T47D (cell line): ENCODE measurements at places on chromosomes 5 and 9.

DNA sequence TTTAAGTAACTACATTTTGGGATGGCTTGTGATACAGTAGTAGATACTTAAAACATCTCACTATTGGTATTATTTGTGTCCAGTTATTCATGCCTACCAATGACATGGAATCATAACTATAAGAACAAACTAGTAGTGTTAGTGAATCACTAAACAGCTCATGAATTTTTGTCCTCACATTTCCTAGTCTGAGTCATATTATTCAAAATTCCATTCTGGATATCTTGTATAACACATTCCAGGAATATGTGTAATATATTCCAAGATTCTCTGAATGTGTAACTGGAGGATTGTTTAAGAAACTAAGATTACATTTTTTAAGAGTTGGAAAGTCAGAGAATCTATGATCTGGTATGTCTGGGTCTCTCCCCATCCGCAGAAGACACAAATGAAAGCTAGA is 565.3 kb upstream of the ZNF608 start:
- no peak for DNase-seq

GRCh38 chr5:36373527-36374086 is 71.9 kb upstream of the RANBP3L start:
- DNase-seq, result peak; percentile 65

DNA sequence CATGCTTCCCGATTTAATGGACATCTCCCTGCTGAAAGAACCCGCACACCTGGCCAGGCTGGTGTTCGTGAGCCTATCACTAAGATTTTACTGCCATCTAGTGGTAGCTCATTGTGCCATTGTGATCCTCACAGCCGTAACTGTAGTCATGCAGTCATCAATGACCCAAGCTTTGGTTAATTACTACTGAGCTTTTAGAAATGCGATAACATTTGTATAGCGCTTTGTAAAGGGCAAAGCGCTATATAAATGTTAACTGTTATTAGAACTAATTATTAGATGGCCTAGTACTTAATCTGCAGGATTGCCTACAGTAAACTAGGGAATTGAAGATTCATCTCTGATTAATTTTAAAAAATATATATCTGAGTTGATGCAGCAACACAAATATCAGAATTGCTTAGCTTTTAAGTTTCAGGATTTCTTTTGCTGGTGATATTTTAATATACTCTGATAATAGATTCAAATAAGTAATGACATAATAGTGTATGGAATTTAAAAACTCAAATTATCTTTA is 90.2 kb downstream of the HACD4 start:
- DNase-seq, result peak; percentile 71

GRCh38 chr5:28523416-28523815 is 1485.0 kb upstream of the CDH9 start:
- DNase-seq, result no peak

GRCh38 chr5:74126294-74126693 is 500.3 kb downstream of the ARHGEF28 start:
- DNase-seq, result no peak

DNA sequence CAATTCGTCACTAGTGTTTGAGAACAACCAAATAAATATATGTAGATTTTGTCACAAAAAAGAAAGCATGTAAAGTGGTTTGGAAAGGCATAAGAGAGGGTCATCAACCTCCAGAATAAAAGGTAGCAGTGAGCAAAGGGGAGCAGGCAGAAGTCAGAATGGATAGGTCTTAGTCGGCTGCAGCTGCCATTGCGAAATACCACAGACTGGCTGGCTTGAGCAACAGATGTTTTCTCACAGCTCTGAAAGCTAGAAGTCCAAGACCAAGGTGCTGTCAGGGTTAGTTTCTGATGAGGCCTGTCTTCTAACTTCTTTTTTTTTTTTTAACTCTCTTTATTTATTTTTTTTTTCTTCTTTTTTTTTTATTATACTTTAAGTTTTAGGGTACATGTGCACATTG is 208.1 kb upstream of the PIK3R1 start:
- DNase-seq, result no peak

DNA sequence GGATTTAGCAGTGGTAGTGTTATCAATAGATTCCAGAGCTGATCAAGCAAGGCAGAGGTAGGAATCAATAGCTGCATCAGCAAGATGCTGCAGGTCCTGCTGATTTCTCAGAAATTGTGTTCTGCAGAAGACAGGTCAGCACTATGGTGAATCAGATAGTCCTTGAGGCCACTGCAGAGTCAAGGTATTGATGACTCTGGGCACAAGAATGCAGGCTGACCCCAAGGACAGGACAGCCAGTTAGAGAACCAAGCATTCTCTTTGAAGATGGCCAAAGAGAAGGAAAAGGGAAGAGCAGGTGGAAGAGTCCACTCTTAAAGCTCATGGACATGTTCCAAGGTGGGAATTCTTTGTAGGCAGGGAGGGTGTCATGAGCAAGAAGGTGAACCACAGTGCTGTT is 28.0 kb downstream of the PRUNE2 start:
- DNase-seq, result no peak

DNA sequence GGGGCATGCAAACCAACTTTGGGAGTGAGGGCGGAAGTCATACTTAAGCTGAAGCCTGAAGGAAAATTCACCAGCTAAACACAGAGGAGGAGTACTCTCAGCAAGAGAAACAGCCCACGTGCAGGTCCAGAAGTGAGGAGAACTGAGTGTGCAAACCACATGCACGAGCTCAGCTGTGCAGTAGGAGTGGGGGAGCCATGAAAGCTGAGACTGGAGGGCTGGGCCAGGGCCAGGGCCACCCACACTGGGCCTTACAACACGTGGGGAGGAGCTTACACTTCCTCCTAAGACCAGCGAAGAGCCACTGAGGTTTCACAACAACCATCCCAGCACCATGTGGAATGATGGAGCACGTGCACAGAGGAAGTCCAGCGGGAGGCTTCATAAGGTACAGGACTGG is 9.3 kb upstream of the WWC1 start:
- no peak for DNase-seq

- no peak for DNase-seq
Observed at GRCh38 chr5:159947708-159948358, 31.6 kb downstream of the ADRA1B start.

DNA sequence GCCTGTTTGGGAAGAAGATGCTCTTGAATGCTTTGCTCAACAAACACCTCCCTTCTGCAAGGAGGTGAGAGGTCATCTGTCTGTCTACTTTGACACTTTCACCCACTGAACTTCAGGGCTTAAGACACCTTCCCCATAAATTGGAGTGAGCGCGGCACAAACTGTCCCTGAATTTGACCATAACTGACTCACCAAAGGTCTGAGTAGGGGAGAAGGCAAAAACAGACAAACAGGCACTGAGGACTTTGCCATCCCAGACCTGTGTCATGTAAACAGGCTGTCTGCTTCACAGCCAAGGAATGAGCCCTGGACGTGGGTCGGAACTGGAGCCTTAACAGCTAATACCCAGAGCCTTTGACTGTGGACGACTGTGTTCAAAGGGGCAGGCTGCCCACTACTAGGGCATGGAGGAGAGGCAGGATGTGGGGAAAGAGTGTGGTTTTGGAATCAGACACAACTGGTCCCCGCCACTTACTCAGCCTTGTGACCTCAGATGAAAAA is 320.9 kb upstream of the KLF4 start:
- DNase-seq, result no peak

DNA sequence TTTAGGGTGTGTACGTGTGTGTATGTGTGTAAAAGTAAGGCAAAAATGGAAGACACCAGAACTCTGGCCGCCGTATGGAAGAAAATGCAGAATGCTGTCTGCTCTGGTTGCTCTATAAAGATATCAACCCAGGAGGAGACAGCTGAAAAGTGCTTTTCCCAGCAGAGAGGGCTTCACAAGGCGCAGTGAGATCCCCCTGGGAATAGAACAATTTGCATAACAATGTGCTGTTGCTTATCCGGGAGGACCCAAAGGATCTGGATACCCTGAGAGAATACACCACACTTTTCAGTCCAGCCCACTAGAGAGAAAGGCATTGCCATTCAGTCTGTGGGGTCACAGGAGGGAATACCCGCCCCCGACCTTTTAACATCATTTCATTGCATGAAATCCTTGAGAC is 230.6 kb downstream of the EBF1 start:
- DNase-seq, result no peak

DNA sequence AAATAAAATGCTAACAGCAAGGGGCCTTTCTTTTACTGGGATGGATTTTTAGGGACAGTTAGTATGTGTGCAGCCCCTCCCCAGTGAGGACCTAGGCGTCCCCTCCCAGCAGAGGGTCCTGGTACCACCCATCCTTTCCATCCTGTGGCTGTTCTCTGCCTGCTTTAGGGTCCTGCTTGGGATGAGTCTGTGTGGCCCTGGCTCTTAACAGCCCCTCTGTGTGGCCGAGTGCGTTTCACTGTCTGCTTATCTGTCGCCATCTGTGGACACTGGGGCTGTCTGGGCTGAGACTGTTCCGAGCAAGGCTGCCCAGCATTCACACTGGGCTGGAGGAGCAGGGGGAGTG is 17.0 kb downstream of the WNK2 start:
- DNase-seq, result no peak

DNA sequence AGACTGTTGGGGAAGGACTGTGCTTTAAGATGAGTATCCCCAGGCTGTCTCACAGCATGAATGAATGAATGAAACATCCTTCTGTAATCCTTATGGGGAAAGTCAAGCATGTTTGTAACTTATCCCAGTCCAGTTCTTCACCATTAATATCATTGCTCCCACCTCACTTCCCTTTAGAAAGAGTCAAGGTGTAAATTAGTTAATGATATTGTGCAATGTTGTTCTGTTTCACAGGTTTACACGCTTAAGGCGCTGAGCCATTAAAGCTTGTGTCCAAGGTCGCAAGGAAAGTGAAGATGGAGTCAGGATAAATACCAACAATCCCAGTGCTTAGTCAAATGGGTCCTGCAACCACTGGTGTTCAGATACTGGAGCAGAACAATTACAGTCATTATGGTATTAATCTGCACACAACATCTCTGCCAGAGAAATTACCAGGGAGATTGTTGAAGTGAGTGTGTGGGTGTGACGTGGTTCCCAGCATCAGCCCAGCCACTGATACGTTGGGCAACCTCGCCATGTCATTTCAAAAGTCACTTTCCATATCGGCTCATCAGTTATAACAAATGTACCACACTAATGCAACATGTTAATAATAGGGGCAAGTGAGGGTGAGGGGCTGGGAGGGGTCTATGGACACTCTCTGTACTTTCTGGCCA is 1.5 kb upstream of the MYO10 start:
- no peak for DNase-seq
